ENCODE measurements at places on chromosomes 12 and 14.

DNA sequence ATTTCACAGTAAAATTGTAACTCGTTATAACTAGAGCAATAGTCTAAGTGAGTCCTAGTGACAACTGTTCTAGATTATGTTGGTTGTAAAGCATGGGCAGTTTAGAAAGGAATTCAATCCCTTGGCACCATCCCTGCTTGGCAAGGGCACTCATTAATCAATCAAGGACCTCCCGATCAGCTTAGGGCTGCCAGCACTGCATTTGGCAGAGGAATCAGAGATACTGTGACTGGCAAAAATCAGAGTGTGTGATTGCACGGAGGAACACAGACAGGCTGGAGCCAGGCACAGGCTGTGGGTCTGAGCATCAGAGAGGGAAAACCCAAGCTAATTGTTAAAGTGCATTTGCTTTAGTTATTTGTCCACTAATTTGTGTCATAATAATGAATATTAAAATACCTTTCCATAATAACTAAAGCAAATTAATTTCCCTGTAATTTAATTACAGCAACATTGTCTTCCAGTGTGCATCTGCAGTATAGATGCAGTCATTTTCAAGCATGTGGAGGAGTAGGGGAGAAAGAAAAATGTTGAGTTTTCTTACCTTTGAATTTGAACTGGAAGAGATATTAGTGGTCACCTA is 3.2 kb upstream of the EGLN3 start:
- no peak for DNase-seq

GRCh38 chr12:114834621-114835020 is 150.6 kb upstream of the TBX3 start:
- DNase-seq: no peak

DNA sequence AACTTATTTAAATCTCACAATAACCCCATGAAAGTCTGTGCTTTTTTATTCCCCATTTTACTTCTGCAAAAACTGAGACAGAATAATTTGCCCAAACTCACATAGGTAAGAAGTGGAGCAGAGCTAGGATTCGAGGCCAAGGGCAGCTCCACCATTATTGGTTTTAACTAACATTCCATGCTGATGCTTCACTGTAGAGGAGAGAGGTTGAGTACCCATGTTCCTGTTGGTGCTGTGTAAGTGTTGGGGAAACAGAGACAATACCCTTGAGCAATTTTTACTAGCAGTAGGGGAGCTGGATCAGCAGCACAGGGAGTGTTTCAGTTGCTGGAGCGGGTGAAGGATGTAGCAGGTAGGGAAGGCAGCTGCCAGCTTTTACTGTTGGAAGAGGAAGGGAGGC is 21.1 kb downstream of the RASSF8 start:
- no peak for DNase-seq

- DNase-seq: no peak
These were observed 60.6 kb downstream of the NINJ2 start for GRCh38 chr12:602700-603068.

- DNase-seq: no peak
These were observed 204.3 kb upstream of the FRMD6 start for GRCh38 chr14:51447411-51447810.

DNA sequence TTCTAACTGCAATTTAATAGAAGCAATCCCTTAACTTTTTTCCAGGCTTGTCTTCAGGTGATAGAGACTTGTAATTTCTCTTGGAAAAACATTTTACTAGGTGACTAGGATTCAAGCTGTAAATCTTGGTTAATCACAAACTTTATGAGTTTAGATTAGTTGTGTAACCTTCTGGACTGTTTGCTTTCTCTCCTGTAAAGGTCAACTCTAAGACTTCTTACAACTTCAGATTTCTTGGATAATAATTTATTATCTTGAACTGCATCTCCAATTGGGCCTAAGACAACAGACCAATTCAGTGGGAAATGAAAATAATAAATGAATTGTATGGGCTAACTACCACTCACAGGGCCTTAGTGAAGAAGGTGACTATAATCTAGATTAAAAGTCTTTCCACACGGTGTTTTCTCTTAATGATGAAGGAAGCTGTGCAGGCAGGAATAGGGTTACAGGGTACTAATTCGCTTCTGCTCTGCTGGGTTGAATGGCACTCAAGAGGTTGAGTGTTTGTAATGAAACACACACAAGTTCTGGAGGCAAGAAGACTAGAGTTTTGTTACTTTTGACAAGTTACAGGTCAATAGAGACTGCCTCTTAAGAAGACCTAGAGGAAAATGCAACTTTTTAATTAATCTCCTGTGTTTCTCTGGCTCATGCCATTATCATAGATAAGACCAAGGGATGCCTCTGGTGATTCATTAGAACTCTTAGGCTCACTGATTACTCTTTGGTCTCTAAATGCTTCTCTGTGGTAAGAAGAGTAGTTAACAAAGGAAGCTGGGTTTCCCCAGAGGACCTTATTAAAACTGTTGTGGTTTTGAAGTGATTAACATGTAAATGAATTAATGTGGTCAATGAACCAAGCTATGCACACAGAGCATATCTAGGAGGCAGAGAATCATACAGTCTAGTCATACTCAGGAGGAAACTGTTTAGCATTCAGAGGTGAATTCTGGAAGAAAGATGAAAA is 30.0 kb upstream of the OR4E1 start:
- no peak for DNase-seq

DNA sequence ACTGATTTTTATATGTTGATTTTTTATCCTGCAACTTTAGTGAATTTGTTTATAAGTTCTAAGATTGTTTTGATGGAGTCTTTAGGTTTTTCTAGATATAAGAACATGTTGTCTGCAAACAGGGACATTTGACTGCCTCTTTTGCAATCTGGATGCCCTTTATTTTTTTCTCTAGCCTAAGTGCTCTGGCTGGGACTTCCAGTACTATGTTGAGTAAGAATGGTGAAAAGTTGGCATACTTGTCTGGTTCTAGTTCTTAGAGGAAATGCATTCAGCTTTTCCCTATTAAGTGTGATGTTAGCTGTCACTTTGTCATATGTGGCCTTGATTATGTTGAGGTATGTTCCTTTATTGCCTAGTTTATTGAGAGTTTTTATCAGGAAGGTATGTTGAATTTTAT is 68.1 kb downstream of the ERC1 start:
- DNase-seq: no peak

GRCh38 chr12:44827832-44828438 is 48.2 kb downstream of the NELL2 start:
- DNase-seq: no peak

DNA sequence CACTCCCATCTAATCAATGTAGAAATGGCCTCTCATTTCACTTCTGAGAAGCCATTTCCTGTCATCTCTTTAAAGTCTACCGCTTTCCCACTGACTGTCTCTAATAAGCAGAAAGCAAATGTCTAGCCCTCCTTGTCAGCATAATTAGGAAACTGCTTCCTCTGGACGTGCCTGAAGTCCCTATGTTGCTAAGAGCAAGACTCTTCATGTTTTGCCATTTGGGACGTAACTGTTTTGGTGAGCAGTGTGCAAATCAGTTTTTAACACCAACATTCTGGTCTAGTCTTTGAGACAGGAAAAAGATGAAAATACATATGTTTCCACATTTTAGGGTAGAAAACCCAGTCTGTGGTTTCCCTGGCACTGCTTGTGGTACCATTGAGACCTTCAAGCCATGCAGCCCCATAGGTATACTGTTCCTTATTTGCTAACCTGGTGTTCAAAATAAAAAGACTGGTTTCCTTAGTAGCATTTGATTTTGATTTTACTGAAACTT is 22.2 kb downstream of the IFNG start:
- DNase-seq: no peak

DNA sequence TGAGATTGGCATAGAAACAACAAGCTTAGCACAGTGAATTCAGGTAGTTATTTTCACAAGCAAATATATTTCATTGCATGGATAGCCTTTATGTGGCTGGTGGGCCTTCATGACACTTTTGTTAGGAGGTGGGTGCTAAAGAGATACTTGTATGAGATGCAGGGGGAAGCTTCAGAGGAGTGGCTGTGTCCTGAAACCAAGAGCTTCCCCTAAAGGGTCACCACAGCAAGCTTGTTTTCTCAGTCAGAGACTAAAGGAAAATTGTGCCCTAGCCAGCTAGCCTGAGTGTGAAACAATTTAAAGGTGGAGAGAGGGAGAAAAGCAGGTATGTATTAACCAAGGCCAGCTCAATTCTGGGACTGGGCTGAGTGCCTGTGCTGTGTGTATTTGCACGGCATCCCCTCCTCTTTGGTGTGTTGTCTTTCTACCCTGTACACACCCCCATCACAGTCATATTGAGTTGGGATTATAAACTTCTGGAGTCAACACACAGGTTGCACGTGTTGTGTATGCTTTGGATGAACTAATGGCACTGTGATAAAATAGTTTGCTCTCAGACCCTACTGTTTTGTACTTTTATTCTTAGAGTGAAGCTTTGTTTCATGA is 79.2 kb downstream of the RASSF8 start:
- no peak for DNase-seq

GRCh38 chr14:81453166-81453766 is 53.1 kb upstream of the STON2 start:
- DNase-seq: peak; percentile 18

DNA sequence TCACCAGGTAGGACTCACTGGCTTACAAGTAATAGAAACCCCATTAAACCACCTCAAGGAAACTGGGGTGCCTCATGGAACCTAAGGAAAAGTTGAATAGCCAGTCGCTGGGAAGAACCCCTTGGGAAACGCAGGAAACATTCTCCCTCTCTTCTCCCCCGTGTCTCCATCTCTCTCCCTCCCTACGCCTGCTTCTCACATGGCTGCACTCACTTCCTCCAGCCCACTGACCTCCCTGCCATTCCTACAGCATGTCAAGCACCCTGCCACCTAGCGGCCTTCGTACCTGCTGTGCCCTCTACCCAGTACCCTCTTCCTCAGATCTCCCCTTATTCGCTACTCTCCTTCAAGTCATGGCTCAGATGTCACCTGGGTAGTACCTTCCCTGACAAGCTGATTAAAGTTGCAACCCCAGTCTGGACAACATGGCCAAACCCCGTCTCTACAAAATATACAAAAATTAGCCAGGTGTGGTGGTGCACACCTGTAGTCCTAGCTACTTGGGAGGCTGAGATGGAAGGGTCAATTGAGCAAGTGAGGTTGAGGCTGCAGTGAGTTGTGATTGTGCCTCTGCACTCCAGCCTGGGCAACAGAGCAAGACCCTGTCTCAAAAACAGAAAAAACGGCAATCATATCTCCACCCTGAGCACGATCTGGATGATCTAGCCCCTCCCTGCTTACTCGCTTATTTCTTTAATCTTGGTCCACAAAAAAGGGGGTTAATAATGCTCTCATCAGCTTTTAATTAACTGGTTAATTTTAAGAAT is 6.4 kb upstream of the DTX1 start:
- no peak for DNase-seq

- DNase-seq: no peak
These were observed 6.3 kb downstream of the TESC start for GRCh38 chr12:117092886-117093285.

- DNase-seq: no peak
These were observed 108.0 kb upstream of the ARHGAP5 start for GRCh38 chr14:31968956-31969698.

DNA sequence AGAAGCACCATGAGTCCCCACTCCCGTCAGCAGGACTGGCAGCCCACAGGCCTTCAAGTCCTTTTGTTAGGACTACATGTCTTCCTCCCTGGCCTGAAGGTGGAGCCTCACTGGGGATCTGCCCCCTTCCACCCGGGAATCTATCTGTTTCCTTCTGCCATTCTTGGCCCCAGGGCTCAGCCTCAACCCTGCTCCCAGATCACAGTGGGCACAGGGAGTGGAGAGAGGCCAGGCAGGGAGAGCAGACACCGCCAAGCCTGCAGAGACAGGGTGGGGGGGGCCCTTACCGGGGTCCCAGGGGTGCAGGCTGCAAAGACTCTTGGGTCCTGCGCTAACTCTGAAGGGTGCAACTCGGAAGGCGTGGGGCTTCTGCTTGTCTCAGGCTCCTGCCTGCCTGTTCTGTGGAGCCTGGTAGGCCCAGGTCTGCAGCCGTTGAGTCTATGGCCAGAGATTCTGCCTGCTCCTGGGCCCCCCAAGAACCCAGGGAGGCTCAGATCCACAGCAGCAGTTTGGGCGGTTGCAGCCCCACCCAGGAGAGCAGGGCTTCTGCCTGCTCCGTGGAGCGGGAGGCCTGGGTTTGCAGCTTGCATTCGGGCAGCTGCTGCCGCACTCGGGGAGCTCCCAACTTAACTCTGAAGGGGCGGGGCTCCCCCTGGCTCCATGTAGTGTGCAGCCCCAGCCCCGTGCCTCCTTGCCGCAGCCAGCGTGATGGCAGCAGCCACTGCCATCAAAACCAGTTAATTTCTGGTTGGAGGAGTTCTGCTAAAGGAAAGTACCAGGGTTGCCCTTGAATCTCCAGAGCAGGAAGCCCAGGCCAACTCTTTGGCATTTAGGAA is 21.7 kb upstream of the PLBD1 start:
- no peak for DNase-seq

- peak; percentile 32 for DNase-seq
These were observed 3.5 kb downstream of the LPAR5 start for GRCh38 chr12:6632026-6632983.

GRCh38 chr12:15278816-15279658 is 43.3 kb upstream of the PTPRO start:
- DNase-seq: no peak

DNA sequence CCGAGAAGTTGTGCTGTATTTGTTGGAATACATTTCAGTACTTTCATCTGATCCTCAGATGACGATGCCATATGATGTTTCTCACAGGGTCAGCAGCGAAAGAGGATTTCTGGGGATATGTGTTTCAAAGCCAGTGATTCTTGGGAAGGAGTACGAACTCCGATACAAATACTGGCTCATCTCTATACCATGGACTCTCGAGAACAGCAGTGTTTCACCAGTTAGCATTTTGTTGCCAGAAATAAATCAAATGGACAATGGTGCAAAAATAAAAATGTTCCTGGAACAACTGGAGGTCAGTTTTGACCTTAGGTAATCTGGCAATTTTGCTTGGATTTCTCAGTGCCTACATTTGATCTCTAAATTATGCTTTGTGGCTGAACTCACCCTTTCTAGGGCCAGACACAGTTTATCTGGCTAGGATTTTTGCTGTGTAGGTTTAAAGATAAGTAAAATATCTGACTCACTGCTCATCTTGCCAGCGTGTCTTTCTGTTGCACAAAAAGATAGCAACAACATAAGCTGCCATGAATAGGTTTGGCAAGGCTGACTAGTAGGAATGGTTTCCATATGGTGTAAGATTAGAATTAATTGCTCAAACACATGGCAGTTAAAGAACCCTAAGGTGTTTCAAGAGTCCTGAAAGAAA is 11.0 kb upstream of the MGP start:
- DNase-seq: no peak

GRCh38 chr12:66767536-66767935 is 88.7 kb upstream of the GRIP1 start:
- no peak for DNase-seq

GRCh38 chr14:94171208-94171607 is 2.9 kb upstream of the PPP4R4 start:
- DNase-seq: no peak

DNA sequence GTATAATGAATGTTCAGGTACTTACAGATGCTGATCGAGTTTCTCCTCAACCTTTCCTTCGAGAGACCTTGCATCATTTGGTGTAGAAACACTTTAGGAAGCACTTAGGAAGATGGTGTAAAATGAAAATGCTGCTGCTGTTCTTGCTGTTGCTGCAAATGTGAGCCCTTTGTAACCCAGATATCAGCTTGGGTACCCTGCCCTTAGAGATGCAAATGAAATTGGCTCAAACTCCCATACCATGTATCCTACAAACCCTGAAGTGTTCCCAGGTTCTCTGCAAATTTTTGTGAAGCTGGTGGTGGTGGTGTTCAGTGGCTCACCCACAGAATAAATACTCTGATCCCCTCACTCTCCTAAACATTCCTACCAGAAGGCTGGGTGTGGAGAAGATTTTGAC is 130.8 kb downstream of the SLC25A47 start:
- no peak for DNase-seq

- no peak for DNase-seq
These were observed 2.4 kb upstream of the TCL1B start for GRCh38 chr14:95683793-95684192.
